ENCODE measurements at places on chromosomes 7 and 10.

DNA sequence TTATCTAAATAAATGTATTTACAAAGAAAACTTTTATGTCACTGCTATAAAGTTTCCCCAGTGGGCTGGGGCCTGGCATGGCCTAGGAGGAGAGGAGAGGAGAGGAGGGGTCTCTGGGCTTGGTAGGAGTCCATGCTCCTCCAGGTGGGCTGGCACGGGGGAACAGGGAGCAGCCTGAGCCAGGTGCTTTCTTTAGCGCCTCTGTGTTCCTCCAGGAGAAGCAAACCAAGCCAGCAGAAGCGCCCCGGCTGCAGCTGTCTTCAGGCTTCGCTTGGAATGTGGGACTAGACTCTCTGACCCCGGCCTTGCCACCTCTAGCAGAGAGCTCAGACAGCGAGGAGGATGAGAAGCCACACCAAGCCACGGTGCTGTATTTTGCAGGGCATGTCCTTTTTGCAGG lies 10.6 kb downstream of the CALHM2 start:
- no peak for DNase-seq

GRCh38 chr10:51246156-51246555 lies 171.9 kb downstream of the PRKG1 start:
- DNase-seq = no peak

GRCh38 chr10:118343115-118343514 lies 991 bp upstream of the FAM204A start:
- DNase-seq = no peak

GRCh38 chr7:47454069-47454973 lies 127.6 kb downstream of the TNS3 start:
- no peak for DNase-seq

- DNase-seq = no peak
These were observed 239.6 kb downstream of the DNAJB6 start for GRCh38 chr7:157576415-157576814.

DNA sequence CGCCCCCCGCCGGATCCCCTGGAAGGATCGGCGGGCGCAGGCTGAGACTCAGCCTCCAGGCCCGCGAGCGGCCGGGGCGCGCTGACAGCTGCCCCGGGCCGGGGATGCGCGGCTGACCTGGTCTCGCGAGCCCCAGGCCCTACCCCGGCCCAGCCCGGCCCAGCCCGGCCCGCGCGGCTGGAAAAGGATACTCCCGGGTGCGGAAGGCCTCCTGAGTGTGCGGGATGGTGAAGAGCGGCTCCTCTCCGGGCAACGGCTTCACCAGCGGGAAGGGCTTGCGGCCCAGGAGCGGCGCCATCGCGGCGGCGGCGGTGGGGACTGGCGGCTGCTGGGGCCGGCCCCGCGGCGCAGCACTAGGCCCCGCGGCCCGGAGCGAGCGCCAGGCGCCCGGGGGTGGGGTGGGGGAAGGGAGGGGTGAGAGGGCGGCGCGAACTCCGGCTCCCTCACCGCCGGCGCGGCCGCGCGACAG lies 423 bp downstream of the BAZ1B start:
- peak; percentile 89 for DNase-seq

- DNase-seq = no peak
These were observed 87.9 kb downstream of the WIPF3 start for GRCh38 chr7:29894256-29894655.

DNA sequence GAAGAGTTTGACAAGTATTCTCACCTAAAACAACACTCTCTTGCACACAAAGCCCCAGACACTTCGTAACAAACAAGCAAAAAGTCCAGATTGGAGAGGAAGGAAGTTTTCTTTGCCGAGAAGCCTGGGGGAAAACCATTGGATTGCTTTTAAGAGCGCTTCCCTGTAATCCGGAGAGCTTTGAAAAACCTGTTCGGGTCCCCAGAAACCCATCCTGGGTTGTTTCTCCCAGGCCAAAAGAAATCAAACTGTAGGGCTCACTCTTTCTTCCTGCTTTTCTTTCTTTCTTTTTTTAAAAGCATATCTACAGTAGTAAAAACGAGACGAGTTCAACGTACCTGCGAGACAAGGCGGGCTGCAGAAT lies 655 bp downstream of the SP8 start:
- no peak for DNase-seq

DNA sequence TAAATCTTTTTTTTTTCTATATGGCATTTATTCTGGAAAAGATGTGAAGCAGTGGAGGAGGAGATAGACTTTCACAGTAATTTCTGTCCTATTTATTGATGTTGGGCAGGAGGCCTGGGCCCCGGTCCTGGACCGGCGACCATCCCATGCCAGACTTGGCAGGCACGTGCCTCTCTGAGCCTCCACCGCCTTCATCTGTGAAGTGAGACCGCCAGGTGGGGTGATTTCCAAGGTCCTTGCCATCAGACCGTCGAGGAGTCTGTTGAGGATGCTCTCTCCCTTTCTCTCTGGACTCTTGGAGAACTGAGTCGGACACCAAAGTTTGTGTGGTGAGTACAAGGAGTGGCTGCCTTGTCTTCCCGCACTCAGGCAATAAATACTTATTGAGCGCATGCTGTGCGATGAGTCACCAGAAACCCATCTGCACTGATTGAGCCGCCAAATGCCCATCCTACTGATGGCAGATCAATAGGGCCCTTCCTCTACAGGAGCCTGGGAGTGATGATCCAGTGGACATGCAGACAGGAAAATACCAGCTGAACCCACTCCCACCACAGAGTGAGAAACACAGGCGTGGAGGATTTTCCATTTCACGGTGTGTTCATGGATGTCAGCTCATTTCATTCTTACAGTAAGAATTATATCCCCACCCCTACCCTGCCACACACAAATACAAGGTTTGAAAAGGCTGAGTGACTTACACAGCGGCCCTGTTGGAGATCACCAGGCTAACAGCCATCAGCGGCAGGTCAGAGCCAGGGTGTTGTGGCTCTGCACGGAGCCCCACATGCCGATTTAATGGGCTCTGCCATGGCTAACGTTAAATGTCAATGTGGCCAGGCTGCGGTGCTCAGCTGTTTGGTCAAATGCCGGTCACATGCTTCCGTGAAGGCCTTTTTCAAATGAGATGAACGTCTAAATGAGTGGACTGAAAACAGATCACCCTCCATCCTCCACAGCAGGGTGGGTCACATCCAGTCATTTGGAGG lies 11.5 kb upstream of the PRKAG2 start:
- no peak for DNase-seq

- DNase-seq = no peak
These were observed 34.3 kb downstream of the NPY start for GRCh38 chr7:24318326-24318725.

DNA sequence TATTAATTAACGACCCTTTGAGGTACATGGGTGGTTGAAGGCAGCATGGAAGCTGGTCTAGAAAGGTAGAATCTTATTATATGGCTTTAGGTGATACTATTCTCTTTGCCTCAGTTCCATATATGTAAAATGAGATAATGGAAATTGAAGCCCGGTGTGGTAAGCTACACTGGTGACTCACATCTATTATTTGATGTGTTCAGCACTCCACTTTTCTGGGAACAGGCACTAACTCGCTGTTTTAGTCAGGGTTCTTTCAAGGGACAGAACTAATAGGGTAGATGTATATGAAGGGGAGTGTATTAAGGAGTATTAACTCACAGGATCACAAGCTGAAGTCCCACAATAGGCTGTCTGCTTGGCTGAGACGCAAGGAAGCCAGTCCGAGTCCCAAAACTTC lies 4.4 kb upstream of the TRUB1 start:
- DNase-seq = no peak

DNA sequence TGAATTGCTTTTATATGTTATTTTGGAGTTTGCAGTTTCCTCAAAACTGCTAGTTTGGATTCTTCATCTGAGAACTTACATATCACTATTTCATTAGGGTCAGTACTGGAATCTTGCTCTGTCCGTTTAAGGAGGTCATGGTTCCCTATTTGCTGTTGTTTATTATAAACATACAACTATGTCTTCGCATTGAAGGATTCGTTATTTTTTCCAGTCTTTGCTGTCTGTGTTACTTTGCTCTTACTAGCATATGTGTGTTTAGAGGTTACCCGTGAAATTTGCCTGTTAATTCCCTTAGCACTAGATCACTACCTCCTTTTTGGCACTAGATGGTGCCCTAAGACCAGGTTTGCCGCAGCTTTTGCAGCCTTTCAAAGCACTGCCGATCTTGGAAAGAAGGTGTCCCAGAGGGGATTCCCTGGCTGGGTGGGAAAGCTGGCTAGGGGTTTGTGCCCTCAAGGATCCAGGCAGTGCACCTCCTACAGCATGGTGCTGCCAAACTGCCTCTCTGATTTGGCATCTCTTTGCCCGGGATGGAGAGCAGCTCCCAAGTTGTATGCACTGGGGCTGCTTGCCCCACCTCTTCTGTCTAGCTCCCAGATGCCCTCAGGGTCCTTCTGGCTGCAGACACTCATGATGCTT lies 103.1 kb upstream of the APBB1IP start:
- peak; percentile 50 for DNase-seq

DNA sequence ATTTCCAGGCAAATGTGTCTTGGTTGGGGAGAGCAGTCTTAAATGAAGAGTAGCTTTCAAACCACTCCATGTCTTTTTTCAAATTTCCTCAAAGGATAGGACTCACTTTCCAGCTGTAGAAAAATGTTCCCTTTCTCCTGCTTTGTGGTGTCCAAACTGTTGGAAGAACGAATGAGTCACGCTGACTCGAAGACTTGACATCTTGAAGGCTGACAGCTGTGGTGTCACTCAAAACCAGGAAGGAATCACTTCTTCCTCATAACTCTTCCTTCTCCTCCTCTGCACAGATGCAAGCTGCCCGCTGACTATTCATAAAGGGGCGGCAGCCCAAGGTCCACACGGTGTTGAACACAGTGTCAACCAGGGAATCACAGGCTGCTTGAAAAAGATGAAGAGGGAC lies 19.2 kb downstream of the PLA2G12B start:
- DNase-seq = no peak

- DNase-seq = no peak
These were observed 84.5 kb downstream of the AVL9 start for GRCh38 chr7:32579776-32580175.

- DNase-seq = no peak
These were observed 10.9 kb upstream of the TAS2R39 start for GRCh38 chr7:143172354-143172753.

DNA sequence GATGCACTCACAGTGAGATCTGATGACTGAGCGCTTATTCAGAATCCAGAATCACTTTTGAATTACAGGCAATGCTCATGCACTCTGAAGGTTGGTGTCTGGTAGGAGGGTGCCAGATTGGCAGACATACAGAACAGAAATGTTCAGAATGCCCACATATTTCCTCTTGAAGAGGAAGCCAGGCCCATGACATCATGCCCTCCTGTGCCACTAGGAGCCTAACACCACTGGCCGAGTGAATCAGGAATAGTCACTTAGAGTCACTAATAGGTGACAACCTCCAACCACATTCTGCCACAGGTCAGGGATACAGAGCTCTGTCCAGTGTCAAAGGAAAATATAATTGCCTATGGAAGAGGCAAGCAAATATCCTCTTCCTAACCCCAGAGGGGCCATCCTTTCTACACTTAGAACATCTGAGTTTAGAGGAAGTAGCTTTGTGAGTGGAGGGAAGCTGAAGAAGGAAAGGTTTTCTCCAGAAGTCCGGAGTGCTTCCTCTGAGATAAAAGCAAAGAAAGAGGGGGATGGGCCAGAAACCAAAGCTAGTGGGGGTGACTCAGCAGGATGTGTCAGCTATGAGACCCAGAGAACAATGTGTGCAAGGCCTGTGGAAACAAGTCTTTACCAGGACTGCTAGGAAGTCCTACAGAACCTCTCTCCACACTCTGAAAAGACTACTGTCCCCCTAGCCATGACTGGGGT lies 838.8 kb downstream of the GRID1 start:
- no peak for DNase-seq

GRCh38 chr10:124164264-124164663 lies 70.9 kb upstream of the CHST15 start:
- no peak for DNase-seq

- no peak for DNase-seq
These were observed 67.0 kb upstream of the PRLHR start for GRCh38 chr10:118662228-118663035.

GRCh38 chr7:139297795-139298194 lies 43.3 kb upstream of the FMC1 start:
- DNase-seq = no peak

GRCh38 chr10:86598151-86598550 lies 56.2 kb upstream of the OPN4 start:
- DNase-seq = no peak

- no peak for DNase-seq
These were observed 254.1 kb downstream of the KIAA1217 start for GRCh38 chr10:24462889-24463552.

DNA sequence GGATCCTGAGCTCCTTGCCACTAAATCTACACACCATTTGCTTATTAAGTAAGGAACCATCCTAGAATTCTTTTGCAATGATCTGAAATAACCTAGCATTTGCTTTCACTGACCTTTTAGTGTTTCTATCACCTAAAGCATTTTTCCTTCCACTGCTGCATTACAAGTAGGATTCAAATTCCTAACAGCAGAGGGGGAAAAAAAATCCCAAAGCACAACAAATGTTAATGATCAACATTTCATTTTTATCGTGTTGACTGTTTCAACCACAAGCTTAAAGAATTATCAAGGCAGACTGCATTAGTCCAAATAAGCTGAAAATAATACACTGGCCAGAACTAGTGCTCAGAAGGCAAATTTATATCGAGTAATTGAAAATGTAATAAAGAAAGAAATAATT lies 174.7 kb upstream of the TCF7L2 start:
- DNase-seq = no peak

DNA sequence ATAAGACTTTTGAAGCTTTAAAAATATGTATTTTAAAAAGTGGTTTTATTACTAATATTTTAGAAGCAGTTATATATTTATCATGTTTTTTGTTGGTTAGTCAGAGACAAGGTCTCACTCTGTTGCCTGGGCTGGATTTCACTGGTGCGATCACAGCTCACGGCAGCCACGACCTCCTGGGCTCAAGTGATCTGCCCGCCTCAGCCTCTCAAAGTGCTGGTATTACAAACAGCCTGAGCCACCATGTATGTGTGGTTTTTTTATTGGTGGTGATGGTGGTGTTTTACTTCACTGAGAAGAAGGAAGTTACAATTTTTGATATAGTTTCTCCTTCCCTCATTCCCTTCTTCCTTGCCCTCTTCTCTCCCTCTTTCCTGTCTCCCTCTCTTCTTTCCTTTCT lies 13.4 kb downstream of the NHLRC2 start:
- no peak for DNase-seq
